Activated CD8-positive, alpha-beta memory T cell treated with anti-CD3 and anti-CD28 coated beads, Interleukin-2, amount 10 ng/mL, durations not matched to agents 7 days and 5 days (primary cell): ENCODE measurements at places on chromosomes 7 and 10. TPM values are rescaled to one million over a fixed set of nuclear protein-coding genes. Genes with fewer than 3 reads are reported as not detected.

Gene EIF5AL1
- 1.8 TPM for total RNA-seq

DNA sequence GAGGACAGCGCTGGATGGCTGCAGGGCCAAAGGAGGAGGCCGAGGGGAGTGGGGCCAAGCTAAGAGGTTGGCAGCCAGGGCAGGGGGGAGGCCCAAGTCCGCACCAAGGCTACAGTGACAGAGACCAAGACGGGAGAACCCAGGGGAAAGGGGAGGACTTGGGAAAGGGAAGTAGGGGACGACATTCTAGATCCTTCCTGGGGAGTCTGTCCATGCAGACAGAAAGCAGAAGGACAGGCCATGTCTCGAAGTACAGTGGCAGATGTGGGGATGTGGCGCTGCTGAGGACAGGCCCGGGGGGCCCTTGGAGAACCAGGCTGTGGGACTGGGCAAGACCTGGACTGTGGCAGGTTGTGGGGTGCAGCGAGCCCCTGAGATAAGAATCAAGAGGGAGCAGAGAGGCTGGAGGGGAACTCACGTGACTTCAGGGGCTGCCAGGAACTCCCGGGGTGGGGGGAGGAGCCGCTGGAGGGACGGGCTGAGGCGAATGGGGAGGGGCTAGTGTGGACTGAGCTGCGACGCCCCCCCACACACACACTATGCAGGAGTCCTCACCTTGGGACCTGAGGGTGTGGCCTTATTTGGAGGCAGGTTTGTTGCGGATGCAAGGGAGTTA, 68.5 kb upstream of the TNRC18 start:
- no peak for DNase-seq
- H3K27ac ChIP-seq = no peak overlapping the region
- no peaks in the 10 kb centered on the region for H3K36me3 ChIP-seq
- H3K27me3 ChIP-seq = no peaks in the 10 kb centered on the region
- H3K4me3 ChIP-seq = no peak overlapping the region
- peaks cover 28% of the 10 kb centered on the region for H3K4me1 ChIP-seq

- DNase-seq = no peak
- H3K27ac ChIP-seq = no peak overlapping the region
- H3K27me3 ChIP-seq = no peaks in the 10 kb centered on the region
- H3K4me1 ChIP-seq = no peaks in the 10 kb centered on the region
- H3K4me3 ChIP-seq = no peak overlapping the region
- H3K36me3 ChIP-seq = no peaks in the 10 kb centered on the region
Measured at GRCh38 chr7:1361016-1361755, 98.1 kb downstream of the MICALL2 start.

Gene RTKN2
- 3.8 TPM for total RNA-seq

- no peak for DNase-seq
- peaks cover 9% of the 10 kb centered on the region for H3K27me3 ChIP-seq
- H3K4me3 ChIP-seq = no peak overlapping the region
- no peaks in the 10 kb centered on the region for H3K4me1 ChIP-seq
Measured at GRCh38 chr7:73799282-73800141, 29.4 kb upstream of the CLDN3 start.

- H3K4me3 ChIP-seq = no peak overlapping the region
- H3K36me3 ChIP-seq = peaks cover 37% of the 10 kb centered on the region
- peaks cover 56% of the 10 kb centered on the region for H3K4me1 ChIP-seq
- peak overlapping the region; percentile 20 for H3K27ac ChIP-seq
Measured at GRCh38 chr7:30344513-30344912, 60.1 kb downstream of the ZNRF2 start.

- peaks cover 25% of the 10 kb centered on the region for H3K36me3 ChIP-seq
- no peak for DNase-seq
- no peak overlapping the region for H3K27ac ChIP-seq
- H3K4me1 ChIP-seq = peaks cover 7% of the 10 kb centered on the region
- no peak overlapping the region for H3K4me3 ChIP-seq
Measured at GRCh38 chr10:97664282-97664850, 22.7 kb downstream of the AVPI1 start.

- H3K27ac ChIP-seq = no peak overlapping the region
- no peak overlapping the region for H3K4me3 ChIP-seq
- H3K4me1 ChIP-seq = no peaks in the 10 kb centered on the region
- no peaks in the 10 kb centered on the region for H3K36me3 ChIP-seq
- no peak for DNase-seq
Measured at GRCh38 chr10:19178675-19179074, 130.1 kb downstream of the MALRD1 start.

Gene ZNF853
- total RNA-seq = 1.3 TPM

DNA sequence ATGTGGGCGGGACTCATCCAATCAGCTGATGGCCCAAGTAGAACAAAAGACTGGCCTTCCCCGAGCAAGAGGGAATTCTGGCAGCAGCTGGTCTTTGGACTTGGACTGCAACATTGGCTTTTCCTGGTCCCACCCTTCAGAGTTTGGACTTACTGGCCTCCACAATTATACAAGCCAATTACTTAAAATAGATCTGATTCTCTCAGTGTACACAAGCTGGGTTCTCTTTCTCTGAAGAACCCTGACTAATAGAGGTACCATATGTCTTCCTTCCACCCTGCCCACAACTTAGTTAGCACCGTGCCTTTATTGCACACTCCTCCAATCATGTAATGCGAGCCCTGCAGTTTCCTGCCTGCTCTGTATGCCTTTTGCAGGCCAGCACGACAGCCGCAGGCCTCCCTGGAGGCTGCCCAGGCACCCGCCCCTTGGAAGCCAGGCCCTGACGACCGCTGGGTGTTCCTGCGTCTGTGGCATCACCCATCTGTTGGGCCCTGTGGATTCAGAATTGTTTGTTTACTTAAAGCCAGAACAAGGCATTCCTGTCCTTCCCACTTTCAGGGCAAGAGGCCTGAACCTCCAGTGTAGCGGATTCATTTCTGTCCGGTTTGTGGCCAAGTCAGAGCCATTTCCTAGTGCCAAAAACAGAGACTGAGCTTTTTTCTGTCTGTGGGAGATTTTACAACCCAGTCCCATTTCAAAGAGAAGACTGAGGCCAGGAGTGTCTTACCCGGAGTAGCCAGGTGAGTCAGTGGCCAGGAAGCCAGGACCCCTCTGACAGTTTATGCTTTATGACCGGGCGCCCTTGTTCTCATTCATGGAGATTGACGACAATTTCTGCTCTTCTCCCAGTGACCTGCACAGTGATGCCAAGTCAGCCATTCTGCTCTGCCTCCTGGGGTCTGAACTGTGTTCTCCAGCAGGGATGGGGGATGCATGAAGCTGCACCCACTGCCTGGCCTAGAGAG, 968 bp upstream of the INMT start:
- no peaks in the 10 kb centered on the region for H3K27me3 ChIP-seq
- H3K4me1 ChIP-seq = no peaks in the 10 kb centered on the region
- no peak overlapping the region for H3K4me3 ChIP-seq

DNA sequence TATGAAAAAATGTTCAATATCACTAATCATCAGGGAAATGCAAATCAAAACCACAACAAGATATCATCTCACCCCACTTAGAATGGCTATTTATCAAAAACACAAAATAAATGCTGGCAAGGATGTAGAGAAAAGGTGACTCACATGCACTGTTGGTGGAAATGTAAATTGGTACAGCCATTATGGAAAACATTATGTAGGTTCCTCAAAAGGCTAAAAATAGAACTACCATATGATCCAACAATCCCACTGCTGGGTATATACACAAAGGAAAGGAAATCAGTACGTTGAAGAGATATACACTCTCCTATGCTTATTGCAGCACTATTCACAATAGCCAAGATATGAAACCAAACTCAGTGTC, 50.2 kb downstream of the CDK1 start:
- H3K4me1 ChIP-seq = peaks cover 10% of the 10 kb centered on the region
- no peak overlapping the region for H3K27ac ChIP-seq
- peaks cover 11% of the 10 kb centered on the region for H3K27me3 ChIP-seq
- DNase-seq = no peak
- H3K36me3 ChIP-seq = no peaks in the 10 kb centered on the region

GRCh38 chr10:129655007-129655678, 188.1 kb downstream of the MGMT start:
- no peaks in the 10 kb centered on the region for H3K27me3 ChIP-seq
- H3K4me3 ChIP-seq = no peak overlapping the region
- no peak for DNase-seq
- no peaks in the 10 kb centered on the region for H3K36me3 ChIP-seq
- H3K27ac ChIP-seq = no peak overlapping the region

Gene SEMA3A
- total RNA-seq = 0.82 TPM

Gene SLC18A3
- total RNA-seq = not detected

Gene UFSP1
- total RNA-seq = 2.7 TPM

- no peak overlapping the region for H3K27ac ChIP-seq
- peaks cover 29% of the 10 kb centered on the region for H3K4me1 ChIP-seq
- H3K4me3 ChIP-seq = peak overlapping the region; percentile 42
- no peaks in the 10 kb centered on the region for H3K36me3 ChIP-seq
Measured at GRCh38 chr10:102408728-102409603, 9.6 kb downstream of the PSD start.

GRCh38 chr7:76129366-76129765, 72.3 kb upstream of the SRRM3 start:
- peaks cover 19% of the 10 kb centered on the region for H3K27me3 ChIP-seq
- peaks cover 26% of the 10 kb centered on the region for H3K4me1 ChIP-seq
- no peak overlapping the region for H3K4me3 ChIP-seq
- no peak for DNase-seq
- H3K27ac ChIP-seq = no peak overlapping the region

DNA sequence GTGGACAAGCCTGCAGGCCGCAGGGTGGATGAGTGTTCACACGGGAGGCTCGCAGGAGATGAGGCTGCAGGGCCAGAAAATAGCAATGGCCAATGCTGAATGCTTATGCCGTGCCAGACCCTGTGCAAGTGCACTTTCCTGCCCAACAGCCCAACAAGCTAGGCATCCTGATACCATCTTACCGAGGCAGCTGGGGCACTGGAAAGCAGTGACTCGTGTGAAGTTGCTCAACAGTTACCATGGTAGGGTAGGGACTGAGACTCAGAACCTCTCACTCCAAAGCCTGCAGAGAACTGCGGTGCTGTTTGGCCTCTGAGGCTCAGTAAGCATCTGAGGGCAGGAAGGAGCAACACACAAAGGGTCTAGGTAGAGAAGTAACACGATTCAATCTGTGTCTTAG, 43.7 kb downstream of the JAZF1 start:
- no peak overlapping the region for H3K27ac ChIP-seq
- DNase-seq = no peak
- H3K4me1 ChIP-seq = no peaks in the 10 kb centered on the region
- no peak overlapping the region for H3K4me3 ChIP-seq
- H3K36me3 ChIP-seq = no peaks in the 10 kb centered on the region
- no peaks in the 10 kb centered on the region for H3K27me3 ChIP-seq

DNA sequence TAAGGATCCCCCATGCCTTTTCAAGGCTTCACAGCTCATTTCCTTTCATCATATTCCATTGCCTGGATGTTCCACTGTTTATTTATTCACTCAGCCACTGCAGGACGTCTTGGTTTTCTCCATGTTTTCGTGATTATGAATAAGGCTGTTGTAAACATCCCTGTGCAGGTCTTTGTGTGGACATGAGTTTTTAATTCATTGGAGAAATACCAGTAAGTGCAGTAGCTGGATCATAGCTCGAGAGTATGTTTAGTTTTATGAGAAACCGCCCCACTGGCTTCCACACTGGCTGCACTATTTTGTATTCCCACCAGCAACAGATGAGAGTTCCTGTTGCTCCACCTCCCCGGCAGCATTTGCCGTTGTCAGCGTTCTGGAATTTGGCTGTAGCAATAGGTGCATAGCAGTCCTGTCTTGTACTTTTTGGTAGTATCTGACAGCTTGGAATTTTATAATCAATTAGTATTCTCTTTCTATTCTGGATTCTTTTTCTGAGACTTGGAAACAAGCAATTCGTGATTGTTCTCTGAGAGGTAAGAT, 269.9 kb upstream of the PITRM1 start:
- no peaks in the 10 kb centered on the region for H3K4me1 ChIP-seq
- no peak overlapping the region for H3K27ac ChIP-seq
- no peak overlapping the region for H3K4me3 ChIP-seq

- H3K4me1 ChIP-seq = no peaks in the 10 kb centered on the region
- peaks cover 11% of the 10 kb centered on the region for H3K27me3 ChIP-seq
- H3K27ac ChIP-seq = no peak overlapping the region
- no peak for DNase-seq
Measured at GRCh38 chr10:4214908-4215307, 429.9 kb upstream of the KLF6 start.

DNA sequence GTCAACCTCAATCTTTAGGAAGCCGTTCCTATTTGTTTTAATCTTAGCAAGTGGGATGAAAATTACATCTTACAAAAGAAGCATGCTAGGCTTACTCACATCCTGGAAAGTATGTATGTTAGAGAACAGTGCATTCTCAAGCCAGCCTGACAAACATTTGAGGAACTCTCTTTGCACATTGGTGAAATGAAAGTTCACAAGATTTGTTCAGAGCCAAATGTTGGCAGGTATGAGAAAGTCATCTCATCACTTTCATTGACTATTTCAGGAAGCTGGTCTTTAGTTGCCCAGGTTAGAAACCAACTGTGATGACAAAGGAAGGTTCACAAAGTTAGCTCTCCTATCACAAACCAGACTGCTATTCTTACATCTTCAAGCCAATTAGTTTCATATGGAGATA, 57.1 kb downstream of the ABCB1 start:
- H3K27me3 ChIP-seq = no peaks in the 10 kb centered on the region
- H3K4me1 ChIP-seq = peaks cover 5% of the 10 kb centered on the region
- H3K4me3 ChIP-seq = no peak overlapping the region

GRCh38 chr7:128888756-128889095, 21.8 kb downstream of the KCP start:
- no peak overlapping the region for H3K4me3 ChIP-seq
- peaks cover 13% of the 10 kb centered on the region for H3K4me1 ChIP-seq
- DNase-seq = no peak
- no peaks in the 10 kb centered on the region for H3K36me3 ChIP-seq
- H3K27ac ChIP-seq = no peak overlapping the region

DNA sequence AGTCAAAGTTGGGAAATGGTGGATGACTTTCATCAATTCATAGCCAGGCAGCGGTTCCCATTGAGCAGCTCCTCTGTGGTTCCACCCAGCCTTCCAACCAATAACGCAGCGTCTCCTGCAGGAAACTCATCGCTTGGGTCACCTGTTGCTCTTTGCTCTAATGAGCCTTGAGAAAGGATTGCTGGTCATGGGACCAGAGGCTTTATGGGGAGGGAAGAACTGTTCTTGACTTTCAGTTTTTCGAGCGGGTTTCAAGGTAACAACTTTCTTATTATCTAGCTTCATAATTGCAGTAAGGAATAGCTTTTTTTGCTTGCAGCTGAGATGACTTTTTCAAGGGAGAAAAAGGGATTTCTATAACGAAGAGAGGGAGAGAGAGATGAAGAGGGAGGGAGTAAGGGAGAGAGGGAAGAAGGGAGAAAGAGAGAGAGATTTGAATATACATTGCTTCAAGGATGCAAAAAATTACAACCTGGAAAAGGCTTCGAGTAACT, 405 bp upstream of the ENTPD1 start:
- peaks cover 5% of the 10 kb centered on the region for H3K27me3 ChIP-seq
- H3K4me3 ChIP-seq = peak overlapping the region; percentile 89
- peaks cover 49% of the 10 kb centered on the region for H3K36me3 ChIP-seq
- peak overlapping the region; percentile 95 for H3K27ac ChIP-seq

Gene ENTPD7
- 7.4 TPM for total RNA-seq

GRCh38 chr7:72015136-72015535, 397.0 kb downstream of the CALN1 start:
- H3K4me3 ChIP-seq = no peak overlapping the region
- no peaks in the 10 kb centered on the region for H3K27me3 ChIP-seq
- no peaks in the 10 kb centered on the region for H3K4me1 ChIP-seq
- DNase-seq = no peak
